Spleen (tissue), 13 donors: ENCODE measurements at places on chromosomes 7 and 10.

DNA sequence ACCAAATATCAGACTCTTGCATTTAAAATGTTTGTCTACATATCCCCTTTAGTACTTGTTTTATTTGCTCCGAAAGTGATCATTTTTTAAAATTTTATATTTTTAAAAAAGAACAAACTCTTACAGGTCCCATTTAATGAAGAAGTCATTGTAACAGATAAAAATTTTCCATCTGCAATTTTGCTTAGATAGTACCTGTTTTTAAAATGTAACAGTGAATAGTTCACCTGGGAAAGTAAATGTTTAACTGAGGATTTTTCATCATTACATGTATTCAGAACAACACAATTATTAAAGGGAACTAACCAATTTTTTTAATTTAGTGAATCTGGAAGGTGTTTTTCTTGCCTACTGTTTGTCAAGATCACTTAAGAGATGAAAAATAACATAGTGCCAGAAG lies 1099.5 kb upstream of the PHF14 start:
- no peaks in the 10 kb centered on the region for H3K27me3 ChIP-seq
- H3K27ac ChIP-seq = no peak overlapping the region
- H3K4me1 ChIP-seq = no peaks in the 10 kb centered on the region
- no peak for DNase-seq

DNA sequence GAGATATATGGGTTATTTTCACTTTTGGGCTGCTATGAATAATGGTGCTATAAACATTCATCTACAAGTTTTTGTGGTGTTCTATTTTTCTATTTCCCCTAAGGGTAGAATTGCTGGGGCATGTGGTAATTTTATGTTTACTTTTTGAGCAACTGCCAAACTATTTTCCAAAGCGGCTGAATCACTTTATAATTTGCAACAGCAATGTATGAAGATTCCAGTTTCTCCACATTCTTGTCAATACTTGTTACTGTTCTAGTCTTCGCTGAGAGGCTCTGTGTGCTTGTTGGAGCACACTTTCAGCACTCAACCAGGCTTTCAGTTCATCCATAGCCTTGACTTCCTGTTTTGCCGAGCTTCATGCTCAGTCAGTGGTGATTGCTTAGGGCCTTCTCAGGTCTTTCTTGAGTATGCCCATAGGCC lies 39.0 kb downstream of the ADK start:
- H3K27me3 ChIP-seq = no peaks in the 10 kb centered on the region
- no peaks in the 10 kb centered on the region for H3K36me3 ChIP-seq
- H3K4me1 ChIP-seq = peaks cover 38% of the 10 kb centered on the region
- H3K27ac ChIP-seq = peak overlapping the region; percentile 31
- no peak overlapping the region for H3K4me3 ChIP-seq

- no peaks in the 10 kb centered on the region for H3K36me3 ChIP-seq
- DNase-seq = no peak
- no peak overlapping the region for H3K27ac ChIP-seq
- H3K4me1 ChIP-seq = no peaks in the 10 kb centered on the region
Measured at GRCh38 chr10:29243750-29244149, 45.1 kb upstream of the LYZL1 start.

- peak; percentile 20 for DNase-seq
- no peaks in the 10 kb centered on the region for H3K4me1 ChIP-seq
- no peaks in the 10 kb centered on the region for H3K36me3 ChIP-seq
- H3K4me3 ChIP-seq = no peak overlapping the region
- H3K27me3 ChIP-seq = no peaks in the 10 kb centered on the region
- H3K27ac ChIP-seq = no peak overlapping the region
Measured at GRCh38 chr10:128484041-128484440, 357.8 kb upstream of the MKI67 start.

- H3K4me1 ChIP-seq = no peaks in the 10 kb centered on the region
- no peak overlapping the region for H3K4me3 ChIP-seq
- H3K27ac ChIP-seq = no peak overlapping the region
- H3K27me3 ChIP-seq = no peaks in the 10 kb centered on the region
- no peaks in the 10 kb centered on the region for H3K36me3 ChIP-seq
Measured at GRCh38 chr7:143978585-143978984, 21.5 kb upstream of the OR6B1 start.

DNA sequence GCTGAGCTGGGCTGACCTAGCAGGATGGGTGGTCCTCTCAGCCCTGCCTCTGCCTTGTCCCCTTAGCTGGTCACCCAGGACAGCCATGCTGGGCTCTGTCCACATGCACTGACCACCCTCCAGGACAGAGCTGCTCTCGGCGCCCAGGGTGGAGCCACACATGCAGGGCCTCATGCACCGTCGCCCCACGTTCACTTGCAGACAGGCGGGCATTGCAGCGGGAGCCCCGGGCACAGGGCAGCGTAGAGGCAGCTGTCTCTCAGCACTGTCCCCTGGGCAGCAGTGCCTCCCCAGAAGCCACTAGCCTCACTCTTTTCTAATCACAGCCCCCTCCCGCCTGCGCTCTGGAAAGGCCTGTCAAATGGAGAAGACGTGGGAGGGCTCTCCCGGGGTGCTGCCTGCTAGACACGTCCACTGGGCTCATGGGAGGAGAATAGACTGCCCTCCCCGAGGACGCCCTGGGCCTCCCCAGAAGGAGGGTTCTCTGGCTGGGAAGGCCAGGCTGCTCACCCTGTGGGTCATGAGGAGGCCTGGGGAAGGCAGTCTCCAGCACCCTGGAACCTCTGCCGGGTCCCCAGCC lies 37.4 kb downstream of the YKT6 start:
- no peak overlapping the region for H3K4me3 ChIP-seq
- H3K27ac ChIP-seq = no peak overlapping the region
- H3K4me1 ChIP-seq = peaks cover 8% of the 10 kb centered on the region
- no peaks in the 10 kb centered on the region for H3K36me3 ChIP-seq
- H3K27me3 ChIP-seq = no peaks in the 10 kb centered on the region

DNA sequence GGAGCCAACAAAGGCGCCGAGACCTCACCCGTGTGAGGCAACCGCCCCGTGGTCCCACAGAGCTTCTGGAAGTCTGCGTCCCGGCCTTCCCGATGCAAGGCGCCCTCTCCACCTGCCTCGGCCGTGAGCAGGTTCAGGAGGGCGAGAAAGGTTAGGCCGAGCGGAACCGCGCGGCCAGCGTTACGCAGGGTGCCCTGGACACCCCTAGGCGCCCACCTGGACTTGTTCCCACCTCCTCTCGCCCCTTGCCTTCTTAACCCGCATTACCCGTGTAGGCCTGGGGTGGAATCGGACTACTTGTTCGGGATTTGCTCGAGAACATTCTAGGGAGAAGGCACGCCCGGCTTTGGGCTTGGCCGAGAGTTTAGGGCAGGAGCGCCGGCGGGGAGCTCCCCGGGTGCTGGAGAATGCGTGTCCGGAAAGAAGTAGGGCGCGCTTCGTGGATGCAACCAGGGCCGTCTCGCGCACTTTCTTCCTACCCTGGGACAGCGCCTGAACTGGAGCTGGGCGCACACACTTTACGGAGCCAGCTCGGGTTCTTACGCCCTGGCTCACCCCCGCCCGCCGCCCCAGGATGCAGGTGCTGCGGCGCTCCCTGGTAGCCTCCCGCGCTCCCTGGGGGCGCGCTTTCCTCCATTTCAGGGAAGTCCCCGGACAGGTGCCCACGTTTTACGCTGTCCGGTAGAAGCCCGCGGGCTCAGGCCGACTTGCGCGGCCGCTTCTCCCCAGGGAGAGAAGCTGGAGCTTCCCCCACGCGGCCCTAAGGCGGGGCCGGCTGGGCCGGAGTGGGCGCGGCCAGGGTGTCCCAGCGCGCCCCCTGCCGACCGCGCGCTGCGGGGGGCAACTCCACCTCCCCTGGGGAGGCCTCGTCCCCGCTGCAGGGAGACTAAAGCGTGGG lies 74.5 kb downstream of the INSIG1 start:
- no peak overlapping the region for H3K27ac ChIP-seq
- peak; percentile 82 for DNase-seq
- peaks cover 39% of the 10 kb centered on the region for H3K4me1 ChIP-seq
- H3K36me3 ChIP-seq = no peaks in the 10 kb centered on the region

GRCh38 chr10:100824886-100825285 lies 79.5 kb downstream of the PAX2 start:
- H3K4me3 ChIP-seq = no peak overlapping the region
- H3K4me1 ChIP-seq = peaks cover 41% of the 10 kb centered on the region
- no peak overlapping the region for H3K27ac ChIP-seq
- peaks cover 100% of the 10 kb centered on the region for H3K27me3 ChIP-seq
- H3K36me3 ChIP-seq = no peaks in the 10 kb centered on the region

GRCh38 chr10:32650246-32650655 lies 204.3 kb downstream of the CCDC7 start:
- no peaks in the 10 kb centered on the region for H3K27me3 ChIP-seq
- H3K4me1 ChIP-seq = no peaks in the 10 kb centered on the region
- no peak overlapping the region for H3K27ac ChIP-seq
- H3K4me3 ChIP-seq = no peak overlapping the region
- no peak for DNase-seq

GRCh38 chr7:19404912-19405329 lies 259.7 kb upstream of the FERD3L start:
- no peak overlapping the region for H3K27ac ChIP-seq
- no peaks in the 10 kb centered on the region for H3K4me1 ChIP-seq
- H3K4me3 ChIP-seq = no peak overlapping the region
- no peaks in the 10 kb centered on the region for H3K36me3 ChIP-seq
- no peak for DNase-seq

GRCh38 chr7:93036807-93037206 lies 81.0 kb downstream of the SAMD9 start:
- no peaks in the 10 kb centered on the region for H3K4me1 ChIP-seq
- no peaks in the 10 kb centered on the region for H3K27me3 ChIP-seq
- H3K36me3 ChIP-seq = no peaks in the 10 kb centered on the region
- no peak overlapping the region for H3K27ac ChIP-seq
- H3K4me3 ChIP-seq = no peak overlapping the region

DNA sequence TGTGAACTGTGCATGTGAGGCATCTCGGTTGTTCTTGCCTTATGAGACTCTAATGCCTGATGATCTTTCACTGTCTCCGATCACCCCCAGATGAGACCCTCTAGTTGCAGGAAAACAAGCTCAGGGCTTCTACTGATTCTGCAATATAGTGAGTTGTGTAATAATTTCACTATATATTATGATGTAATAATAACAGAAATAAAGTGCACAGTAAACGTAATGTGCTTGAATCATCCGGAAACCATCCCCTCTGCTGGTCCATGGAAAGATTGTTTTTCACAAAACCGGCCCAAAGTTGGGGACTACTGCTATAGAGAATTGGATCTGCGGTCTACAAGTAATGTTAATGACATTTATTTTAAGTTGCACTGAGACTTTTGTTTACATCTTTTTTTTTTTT lies 126.7 kb downstream of the TPST1 start:
- no peak overlapping the region for H3K27ac ChIP-seq
- no peak overlapping the region for H3K4me3 ChIP-seq
- H3K36me3 ChIP-seq = no peaks in the 10 kb centered on the region
- no peak for DNase-seq

DNA sequence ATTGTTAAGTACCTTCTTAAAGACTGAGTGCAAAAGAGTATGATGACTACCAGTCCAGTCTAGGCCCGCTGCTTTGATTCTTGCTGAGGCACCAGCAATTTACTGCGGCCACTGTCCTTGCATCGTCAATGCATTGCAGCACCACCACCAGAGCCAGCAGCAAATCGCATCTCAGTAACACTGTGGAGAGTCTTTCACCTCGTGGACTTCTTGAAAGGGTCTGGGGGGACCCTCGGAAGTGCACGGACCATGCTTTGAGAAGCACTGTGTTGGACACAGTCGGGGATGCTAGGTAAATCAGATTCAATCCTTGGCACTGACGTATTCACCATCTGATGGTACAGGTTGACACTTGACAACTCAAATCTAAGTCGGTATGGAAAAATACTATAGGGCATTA lies 493.6 kb downstream of the RPS24 start:
- no peak overlapping the region for H3K4me3 ChIP-seq
- H3K27me3 ChIP-seq = no peaks in the 10 kb centered on the region
- DNase-seq = no peak
- peaks cover under 1% of the 10 kb centered on the region for H3K4me1 ChIP-seq
- no peaks in the 10 kb centered on the region for H3K36me3 ChIP-seq
